Stimulated activated naive CD4-positive, alpha-beta T cell (primary cell): ENCODE measurements at places on chromosomes 12 and 14.

- DNase-seq = no peak
Measured at GRCh38 chr12:30088259-30088995, 304.7 kb upstream of the TMTC1 start.

- DNase-seq = no peak
Measured at GRCh38 chr14:96097752-96098151, 58.6 kb downstream of the C14orf132 start.

- DNase-seq = no peak
Measured at GRCh38 chr12:7019043-7019569, 830 bp upstream of the LPCAT3 start.

- DNase-seq = no peak
Measured at GRCh38 chr12:26935636-26936378, 2.0 kb downstream of the INTS13 start.

DNA sequence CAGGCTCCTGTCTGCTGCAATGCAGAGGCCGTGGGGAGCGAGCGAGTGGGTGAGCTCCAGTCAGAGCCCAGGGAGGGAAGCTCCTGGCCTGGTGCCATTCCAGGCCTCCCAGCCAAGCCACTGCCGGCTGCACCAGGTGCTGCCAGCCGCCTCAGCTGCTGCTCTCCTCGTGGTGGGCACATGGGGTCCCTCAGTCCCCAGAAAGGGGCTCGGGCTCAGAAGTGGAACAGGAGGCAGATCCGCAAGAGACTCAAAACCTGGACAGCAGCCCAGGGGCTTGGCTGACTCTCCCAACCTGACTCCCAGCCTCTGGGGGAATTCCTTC is 2.4 kb downstream of the ABCB9 start:
- no peak for DNase-seq

DNA sequence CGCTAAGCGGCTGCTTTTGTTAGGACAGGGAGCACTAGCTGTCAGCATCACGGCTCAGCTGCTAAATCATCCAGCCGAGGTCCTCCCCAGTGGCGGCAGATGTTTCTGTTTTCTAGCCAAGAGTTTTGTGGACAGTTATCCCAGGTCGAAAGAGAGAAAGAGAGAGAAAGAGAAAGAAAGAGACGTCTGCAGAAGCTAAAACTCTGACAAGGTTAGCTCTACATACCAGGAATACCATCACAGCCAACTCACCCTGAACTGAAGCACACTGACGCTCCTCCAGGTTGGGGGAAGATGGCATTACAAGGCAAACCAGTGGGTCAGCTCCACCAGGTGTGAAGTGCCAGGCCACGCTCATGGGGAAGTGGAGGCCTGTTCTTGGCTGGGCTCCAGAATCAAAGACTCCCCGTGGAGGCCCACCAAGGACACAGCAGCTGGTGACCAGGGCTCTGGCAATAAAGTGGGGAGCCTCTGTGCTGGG is 64.9 kb upstream of the DICER1 start:
- no peak for DNase-seq

- DNase-seq = no peak
Measured at GRCh38 chr14:32129124-32129523, 52.0 kb downstream of the ARHGAP5 start.

GRCh38 chr12:2294651-2295475 is 242.1 kb downstream of the CACNA1C start:
- no peak for DNase-seq

- DNase-seq = no peak
Measured at GRCh38 chr12:24479131-24479530, 469.8 kb downstream of the BCAT1 start.

GRCh38 chr14:33726685-33727084 is 224.2 kb downstream of the EGLN3 start:
- no peak for DNase-seq

- no peak for DNase-seq
Measured at GRCh38 chr12:24911271-24911791, 37.6 kb downstream of the BCAT1 start.

DNA sequence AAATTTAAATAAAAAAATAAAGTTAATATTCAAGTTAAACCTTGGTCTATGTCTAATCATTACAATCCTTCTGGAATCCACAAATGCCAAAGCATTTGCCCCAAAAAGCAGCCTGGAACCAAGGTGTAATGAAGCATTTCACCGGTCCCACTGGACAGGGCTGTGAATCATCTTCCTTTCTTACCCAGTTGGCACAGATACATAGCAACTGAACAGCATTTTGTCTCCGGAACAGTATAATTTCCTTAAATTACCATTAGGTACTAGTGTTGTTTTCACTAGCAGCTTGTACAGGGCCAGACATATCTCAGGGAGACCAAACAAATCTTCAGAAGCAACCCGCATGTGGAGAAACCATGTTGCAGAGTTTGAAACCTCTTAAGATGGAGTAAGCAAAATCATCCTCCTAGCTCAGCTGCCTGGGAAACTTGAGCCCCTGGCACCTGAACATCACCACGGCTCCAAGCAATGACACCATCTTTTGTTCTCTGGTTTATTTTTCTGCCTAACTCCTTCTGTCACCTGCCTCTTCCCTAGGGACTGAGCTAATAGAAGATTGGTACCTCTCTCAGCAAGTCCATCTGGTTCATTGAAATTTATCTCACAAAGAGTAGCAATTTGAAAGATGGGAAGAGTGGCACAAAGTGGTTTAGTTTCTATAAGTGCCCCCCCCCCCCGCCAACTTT is 17.9 kb upstream of the MDM1 start:
- DNase-seq = no peak

DNA sequence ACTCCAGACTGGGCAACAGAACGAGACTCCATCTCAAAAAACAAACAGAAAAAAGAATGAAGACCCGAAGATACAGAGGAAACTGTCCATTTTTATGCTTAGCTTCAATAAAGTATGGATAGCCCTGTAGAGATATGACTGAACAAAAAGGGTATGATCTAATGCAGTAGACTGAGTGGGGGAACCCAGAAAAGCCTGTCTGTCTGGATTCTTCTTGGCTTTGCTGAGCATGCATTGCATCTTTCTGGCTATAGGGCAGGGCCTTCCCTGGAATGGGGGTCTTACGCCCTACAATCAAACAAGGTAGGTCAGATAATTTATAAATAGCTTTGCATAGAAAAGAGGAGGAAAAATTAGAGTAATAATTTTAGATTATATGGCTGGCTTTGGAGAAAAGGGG is 10.1 kb downstream of the MIA2 start:
- no peak for DNase-seq

- DNase-seq = no peak
Measured at GRCh38 chr14:69242311-69243224, 17.4 kb upstream of the GALNT16 start.

DNA sequence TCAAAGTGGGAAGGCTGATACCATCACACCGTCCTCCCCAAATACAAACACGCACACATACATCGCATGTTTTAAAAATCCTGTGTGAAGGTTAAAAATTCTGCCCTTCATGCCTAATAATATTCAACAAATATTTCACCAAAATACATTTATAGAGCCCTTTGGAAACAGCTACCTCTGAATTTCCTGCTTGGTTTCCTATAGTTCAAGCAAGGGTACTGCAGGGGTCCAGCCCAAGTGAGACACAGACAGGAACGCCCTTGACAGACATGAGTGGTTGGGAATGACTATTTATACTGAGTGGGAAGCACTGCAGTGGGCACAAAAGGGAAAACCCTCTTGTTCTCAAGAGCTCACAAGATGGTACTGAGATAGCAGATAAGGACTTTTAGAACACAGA is 51.0 kb downstream of the ST8SIA1 start:
- DNase-seq = no peak

DNA sequence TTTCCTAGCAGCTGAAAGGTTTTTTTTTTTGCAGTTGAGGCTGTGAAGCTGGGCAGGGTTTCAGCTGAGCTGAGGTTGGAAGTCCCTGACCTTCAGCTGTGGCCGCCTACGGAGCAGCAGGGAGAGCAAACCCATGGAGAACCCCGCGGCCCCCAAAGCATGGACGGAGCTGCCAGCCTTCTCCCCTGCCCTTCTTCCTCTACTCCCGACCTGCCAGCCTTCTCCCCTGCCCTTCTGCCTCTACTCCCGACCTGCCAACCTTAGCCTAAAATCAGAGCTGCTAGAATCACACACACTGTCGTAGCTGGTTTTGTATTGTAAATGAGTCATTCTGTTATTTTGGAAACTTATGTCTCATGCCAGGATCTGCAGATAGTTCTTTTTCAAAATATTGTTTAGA is 74.6 kb downstream of the PPP2R5C start:
- DNase-seq = no peak
